NCI-H510A (cell line): ENCODE measurements at places on chromosomes 16 and 17.

- DNase-seq = no peak
These were observed 130.4 kb upstream of the PMFBP1 start for GRCh38 chr16:72302332-72302731.

DNA sequence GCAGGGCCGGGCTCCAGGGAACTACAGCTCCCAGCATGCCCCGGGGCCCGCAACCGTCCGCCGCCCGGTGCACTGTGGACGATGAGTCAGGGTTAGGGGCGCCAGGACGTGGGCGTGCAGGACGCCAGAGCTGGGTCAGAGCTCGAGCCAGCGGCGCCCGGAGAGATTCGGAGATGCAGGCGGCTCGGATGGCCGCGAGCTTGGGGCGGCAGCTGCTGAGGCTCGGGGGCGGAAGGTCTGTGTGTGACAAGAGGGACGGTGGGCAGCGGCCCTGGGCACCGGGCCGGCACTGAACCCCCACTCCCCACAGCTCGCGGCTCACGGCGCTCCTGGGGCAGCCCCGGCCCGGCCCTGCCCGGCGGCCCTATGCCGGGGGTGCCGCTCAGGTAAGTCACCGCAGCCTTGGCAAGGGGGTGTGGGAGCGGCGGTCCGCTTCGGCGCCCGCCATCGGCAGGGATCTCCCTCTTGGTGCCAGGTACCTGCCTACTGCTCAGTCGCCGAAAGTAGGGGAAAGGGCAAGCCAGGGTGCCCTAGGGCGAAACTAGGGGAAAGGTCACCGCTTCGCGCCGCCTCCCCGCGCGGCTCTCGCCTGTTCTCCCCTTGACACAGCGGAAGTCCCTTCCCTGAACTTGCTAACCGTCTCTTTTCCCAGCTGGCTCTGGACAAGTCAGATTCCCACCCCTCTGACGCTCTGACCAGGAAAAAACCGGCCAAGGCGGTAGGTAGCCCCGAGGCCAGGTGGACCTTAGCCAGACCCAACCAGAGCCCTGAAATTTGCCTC lies at the start of the genes ACADVL and DLG4:
TSS of gene ACADVL (plus strand) at position 127 of the 781 bp plus-strand sequence. CDS start at position 174, 47 bp downstream.
TSS of gene DLG4 (minus strand) at position 25 of the 781 bp plus-strand sequence.
- peak; percentile 79 for DNase-seq

GRCh38 chr16:89525146-89525913 lies 17.1 kb downstream of the SPG7 start:
- DNase-seq = no peak

DNA sequence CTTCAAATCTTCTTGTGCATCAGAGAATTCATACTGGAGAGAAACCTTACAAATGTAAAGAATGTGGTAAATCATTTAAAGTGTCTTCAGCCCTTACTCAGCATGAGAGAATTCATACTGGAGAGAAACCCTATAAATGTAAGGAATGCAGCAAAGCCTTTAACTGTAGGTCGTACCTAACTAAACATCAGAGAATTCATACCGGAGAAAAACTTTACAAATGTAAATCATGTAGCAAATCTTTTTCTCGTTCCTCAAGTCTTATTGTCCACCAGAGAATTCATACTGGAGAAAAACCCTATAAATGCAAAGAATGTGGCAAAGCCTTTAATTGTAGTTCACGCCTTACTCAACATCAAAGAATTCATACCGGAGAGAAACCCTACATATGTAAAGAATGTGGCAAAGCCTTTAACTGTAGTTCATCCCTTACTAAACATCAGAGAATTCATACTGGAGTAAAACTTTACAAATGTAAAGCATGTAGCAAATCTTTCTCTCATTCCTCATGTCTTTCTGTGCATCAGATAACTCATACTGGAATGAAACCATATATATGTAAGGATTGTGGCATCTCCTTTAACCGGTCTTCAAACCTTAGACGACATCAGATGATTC lies 118.5 kb upstream of the ZNF267 start:
- DNase-seq = no peak

GRCh38 chr16:64397042-64397441 lies 724.8 kb downstream of the CDH11 start:
- no peak for DNase-seq

DNA sequence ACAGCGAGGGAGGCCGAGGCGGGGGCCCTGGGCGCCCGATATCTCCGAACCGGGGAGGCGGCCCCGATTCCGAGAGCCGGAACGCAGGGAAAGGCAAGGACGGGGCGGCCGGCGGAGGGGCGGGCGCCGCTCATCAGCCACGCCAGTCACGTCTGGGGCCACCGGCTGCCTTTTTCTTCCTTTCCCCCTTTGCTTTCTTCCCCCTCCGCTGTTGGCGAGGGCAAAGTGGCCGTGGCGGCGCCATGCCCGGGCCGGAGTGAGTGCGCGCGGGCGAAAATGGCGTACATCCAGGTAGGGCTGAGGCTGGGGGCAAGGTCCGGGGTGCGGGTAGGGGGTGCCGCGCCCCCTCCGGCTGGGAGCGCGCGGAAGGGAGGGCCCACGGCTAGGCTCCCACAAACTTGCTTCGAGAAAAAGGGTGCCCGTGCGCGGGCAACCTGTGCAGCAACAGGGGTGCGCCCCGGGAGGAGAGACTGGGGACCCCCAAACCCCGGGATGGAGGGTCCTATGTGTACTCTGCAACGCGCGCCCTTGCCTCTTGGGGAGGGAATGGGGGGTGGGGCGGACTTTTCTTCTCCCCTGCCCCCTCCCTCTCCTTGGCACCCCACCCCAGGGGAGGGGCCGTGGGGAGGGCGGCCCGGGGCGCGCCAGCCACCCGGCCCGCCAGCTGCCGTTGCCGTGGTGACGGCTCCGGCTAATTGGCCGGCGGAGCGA lies 486 bp downstream of the SYT17 start:
- DNase-seq = peak; percentile 99

GRCh38 chr17:57926723-57927047 lies 28.5 kb downstream of the CUEDC1 start:
- no peak for DNase-seq

GRCh38 chr17:46886310-46886663 lies 34.9 kb downstream of the WNT9B start:
- no peak for DNase-seq

DNA sequence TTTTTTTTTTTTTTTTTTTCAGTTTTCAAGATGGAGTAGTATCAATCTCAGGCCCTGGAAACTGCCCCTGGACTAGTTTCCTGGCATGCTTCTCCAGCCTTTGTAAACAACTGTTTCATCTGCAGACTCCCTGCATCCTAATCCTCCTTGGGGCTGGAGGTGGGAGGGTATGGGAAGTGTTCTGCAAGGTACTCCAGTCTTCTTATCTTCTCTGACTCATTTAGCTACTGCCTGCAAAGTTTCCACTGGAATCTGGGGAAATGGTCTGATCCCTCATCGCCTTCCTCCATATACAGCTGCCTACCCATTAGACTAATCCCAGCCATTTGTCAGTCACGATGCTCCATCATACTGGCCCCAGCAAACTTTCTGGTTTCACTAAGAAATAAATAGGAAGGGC lies 21.5 kb downstream of the COPZ2 start:
- no peak for DNase-seq
